Inflammatory macrophage treated with lipopolysaccharide for 1 hour (primary cell): ENCODE measurements at places on chromosomes 4 and X.

GRCh38 chrX:68695206-68695845, 47.9 kb downstream of the STARD8 start:
- DNase-seq: no peak

DNA sequence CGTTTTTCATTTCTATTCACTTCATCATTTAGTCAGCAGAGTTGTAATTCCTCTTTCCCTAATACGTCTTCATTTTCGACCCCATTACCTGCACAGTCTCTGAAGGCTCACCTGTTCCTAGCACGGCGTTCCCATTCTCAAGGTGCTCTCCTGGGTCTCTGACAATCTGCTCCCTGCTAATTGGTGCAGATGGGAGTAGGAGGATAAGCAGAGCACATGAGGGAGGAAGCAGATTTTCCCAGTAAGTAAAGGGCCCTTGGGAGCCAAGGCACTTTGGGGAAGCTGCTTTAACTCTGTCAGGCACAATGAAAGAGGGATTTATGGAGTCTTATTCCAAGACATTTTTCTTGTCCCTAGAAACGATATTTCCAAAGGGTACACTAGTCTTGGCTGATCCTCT, 466.4 kb downstream of the STIM2 start:
- DNase-seq: no peak

GRCh38 chr4:58760737-58761136, 1650.6 kb upstream of the IGFBP7 start:
- DNase-seq: no peak

- DNase-seq: peak; percentile 10
Observed at GRCh38 chr4:121951521-121952110, at the start of gene TRPC3. TRPC3 (minus strand) TSS chr4:121952060; CDS start chr4:121951680, 380 bp downstream.

- no peak for DNase-seq
Observed at GRCh38 chr4:72507860-72508419, 61.1 kb downstream of the ADAMTS3 start.

DNA sequence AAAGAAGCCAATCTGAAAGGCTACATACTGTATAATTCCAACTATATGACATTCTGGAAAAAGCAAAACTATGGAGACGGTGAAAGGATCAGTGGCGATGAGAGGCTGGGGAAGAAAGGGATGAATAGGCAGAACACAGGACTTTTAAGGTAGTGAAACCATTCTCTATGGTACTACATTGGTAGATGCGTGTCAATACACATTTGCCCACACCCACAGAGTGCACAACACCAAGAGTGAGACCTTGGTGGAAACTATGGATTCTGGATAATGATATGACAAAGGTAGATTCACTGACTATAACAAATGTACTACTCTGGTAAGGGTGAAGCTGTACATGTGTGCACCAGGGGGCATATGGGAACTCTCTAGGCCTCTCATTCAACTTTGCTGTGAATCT, 134.5 kb downstream of the FBXW7 start:
- no peak for DNase-seq

GRCh38 chrX:1108501-1109445, 103.7 kb downstream of the CRLF2 start:
- DNase-seq: no peak

DNA sequence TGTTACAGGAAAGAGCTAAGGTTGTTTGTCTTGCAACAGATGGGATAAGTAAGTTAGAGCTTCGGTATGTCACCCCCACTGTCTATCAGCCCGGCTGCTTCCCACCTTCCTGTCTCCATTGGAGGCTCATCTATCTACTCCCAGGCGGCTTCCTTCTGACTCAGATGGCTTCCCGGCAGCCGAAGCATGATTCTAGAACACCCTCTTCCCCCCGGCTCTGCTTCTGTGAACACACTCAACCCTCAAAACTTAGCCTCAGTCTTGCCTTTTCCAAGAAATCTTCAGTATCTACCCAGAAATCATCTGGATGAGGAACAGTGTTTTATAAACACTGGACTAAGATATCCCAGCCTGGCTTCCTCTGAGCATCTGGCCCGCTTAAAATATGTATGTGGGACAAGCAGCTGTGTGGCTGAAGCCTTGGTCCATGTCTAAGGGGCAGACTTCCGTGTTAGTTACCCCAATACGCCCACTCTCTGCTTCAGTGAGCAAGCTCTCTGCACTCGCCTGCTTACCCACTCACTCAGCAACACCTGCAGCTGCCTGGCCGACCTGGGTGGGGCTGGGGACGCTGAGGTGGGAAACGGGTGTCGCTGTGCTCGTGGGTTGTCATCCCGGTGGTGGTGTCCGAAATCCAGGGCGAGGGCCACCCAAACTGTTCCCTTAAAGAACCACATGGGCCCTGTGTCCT, 12.0 kb upstream of the SLC2A9 start:
- DNase-seq: no peak

DNA sequence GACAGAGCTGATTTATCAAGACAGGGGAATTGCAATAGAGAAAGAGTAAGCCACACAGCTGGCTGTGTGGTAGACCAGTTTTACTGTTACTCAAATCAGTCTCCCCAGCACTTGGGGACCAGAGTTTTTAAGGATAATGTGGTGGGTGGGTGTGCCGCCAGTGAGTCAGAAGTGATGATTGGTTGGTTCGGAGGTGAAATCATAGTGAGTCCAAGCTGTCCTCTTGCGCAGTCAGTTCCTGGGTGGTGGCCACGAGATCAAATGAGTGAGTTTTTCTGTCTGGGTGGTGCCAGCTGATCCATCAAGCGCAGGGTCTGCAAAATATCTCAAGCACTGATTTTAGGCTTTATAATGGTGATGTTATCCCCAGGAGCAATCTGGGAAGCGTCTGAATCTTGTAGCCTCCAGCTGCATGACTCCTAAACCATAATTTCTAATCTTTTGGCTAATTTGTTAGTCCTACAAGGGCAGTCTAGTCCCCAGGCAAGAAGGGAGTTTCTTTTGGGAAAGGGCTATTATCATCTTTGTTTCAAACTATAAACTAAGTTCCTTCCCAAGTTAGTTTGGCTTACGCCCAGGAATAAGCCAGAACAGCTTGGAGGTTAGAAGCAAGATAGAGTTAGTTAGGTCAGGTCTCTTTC, 44.0 kb upstream of the PPP1R2C start:
- no peak for DNase-seq

GRCh38 chr4:69800599-69800998, 40.2 kb upstream of the SULT1B1 start:
- DNase-seq: no peak

DNA sequence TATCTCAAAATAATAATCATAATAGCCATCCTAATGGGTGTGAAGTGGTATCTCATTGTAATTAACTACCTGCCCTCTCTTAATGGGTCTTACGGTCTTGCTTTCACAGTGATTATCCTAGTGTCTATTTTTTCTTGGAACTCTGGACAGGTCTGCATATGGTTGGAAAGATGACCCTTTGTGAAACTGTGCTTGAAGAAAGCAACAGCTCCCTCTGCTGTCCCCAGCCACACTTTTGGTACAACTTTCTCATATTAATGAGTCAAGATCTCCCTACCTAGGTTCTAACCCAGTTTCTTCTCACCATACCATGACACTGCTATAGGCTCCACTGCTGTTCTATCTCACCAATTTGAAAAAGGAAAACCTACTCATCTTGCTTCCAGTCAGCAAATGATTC, 2.4 kb downstream of the TFDP3 start:
- no peak for DNase-seq

GRCh38 chrX:32592786-32593185, 618.6 kb downstream of the DMD start:
- DNase-seq: no peak

DNA sequence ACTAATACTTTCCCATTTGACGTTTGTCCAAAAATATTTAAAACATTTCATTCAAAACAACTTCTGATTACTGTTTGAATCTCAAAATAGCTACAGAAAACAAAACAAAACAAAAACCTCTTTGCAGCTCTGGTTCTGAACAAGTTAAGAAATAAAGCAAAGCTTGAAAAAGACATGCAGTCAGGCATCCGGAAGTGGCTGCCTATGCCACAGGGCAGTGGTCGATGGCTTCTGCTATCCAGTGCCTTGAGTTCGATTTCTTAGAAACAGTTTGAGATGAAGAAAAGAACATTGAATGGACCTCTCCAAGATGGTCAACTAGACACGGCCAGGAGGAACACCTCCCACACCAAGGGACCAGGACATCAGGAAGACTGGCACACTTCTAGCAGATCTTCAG, 125.3 kb downstream of the SCFD2 start:
- DNase-seq: no peak

DNA sequence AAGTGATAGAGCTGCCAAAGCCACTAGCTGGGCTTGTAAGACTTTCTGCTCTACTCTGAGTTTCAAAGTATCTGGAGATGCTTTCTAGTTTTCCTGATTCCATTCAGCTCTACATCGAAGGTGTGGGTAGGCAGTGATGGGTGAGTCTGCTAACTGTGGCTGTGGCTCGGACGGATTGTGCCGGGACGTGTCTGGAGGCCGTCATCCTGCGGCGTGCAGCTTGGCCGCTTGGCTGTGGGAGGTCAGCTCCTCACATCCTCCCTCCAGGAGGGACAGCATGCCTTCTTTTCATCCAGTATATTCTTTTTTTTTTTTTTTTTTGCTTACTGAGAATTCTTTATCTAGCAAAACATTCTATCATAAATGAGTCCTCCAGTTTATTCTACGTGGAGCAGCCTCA, 77.9 kb upstream of the AADAT start:
- no peak for DNase-seq

DNA sequence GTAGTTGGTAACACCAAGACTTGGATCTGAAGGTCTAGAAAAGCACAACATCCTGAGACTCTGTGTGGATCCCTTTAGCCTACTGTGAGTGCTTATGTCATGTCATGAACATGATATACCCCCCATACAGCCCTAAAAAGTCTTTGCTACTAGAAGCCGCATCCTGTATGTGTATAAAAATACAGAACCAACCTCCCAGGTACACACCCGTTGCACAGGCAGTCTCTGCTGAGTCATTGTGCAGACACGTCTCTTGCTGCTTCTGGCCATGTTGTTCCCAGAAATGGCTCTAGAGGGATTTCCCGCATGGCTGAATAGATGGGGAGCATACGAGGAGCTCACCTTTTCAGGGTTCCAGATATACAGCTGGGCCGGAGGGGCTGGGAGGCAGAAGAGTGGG, 93.3 kb downstream of the MAMLD1 start:
- DNase-seq: no peak

GRCh38 chr4:48830706-48831531, at the start of gene OCIAD1:
OCIAD1 (plus strand) TSS chr4:48831088; CDS start chr4:48832625, 1,537 bp downstream.
- DNase-seq: peak; percentile 98

DNA sequence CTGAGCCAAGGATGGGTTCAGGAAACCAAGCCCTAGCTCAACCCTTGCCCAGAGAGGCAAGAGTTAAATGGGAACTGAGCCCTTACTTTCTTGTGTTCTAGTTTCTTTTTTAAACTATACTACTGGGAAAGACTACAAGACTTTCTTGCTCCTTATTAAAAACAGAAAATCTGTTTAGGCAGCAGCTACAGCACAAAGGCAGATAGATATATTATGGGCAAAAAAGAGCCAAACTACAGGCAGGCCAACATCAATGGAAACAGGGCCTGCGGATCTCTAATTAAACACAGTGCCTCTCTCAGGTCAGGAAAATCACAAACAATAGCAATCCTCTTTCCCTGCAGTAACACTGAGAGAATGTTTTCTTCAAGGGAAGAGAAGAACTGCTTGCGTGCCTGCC, 226.0 kb downstream of the LDB2 start:
- DNase-seq: no peak

DNA sequence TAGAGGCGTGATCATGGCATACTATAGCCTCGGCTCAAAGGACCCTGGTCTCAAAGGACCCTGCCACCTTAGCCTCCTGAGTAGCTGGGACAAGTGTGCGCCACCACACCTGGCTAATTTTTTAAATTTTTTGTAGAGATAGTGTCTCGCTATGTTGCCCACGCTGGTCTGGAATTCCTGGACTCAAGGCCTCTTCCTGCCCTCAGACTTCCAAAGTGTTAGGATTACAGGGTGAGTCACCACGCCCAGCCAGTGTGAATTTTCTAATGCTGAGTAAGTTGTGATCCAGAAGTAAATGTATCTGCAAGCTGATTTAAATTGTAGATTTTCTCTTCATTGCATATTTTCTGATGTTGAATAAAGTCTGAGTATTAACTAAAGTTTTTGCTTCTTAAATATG, 2.6 kb upstream of the ZNF674 start:
- no peak for DNase-seq

DNA sequence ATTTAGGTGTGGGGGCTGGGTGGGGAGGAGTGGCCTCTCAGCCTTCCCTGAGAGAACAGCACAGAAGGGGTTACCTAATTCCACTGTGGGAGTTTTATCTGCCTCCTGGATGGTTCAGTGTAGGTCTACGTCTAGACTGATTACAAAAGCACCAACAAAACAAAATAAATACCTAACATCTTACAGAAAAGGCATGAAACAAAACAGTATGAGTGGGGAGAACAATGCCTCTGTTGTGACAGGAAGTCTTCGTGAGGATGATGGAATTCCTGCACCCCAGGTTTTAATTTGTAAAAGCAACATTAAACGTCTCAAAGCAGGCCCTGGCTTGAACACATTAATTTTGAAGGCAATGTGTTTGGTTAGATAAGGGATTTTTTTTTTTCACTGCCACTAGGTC, 112.1 kb upstream of the GPC4 start:
- DNase-seq: no peak

- DNase-seq: no peak
Observed at GRCh38 chr4:156969911-156970310, 1.7 kb downstream of the PDGFC start.

GRCh38 chrX:132967049-132967448, 8.6 kb upstream of the HS6ST2 start:
- no peak for DNase-seq

GRCh38 chr4:101289306-101289705, 58.0 kb downstream of the PPP3CA start:
- no peak for DNase-seq

DNA sequence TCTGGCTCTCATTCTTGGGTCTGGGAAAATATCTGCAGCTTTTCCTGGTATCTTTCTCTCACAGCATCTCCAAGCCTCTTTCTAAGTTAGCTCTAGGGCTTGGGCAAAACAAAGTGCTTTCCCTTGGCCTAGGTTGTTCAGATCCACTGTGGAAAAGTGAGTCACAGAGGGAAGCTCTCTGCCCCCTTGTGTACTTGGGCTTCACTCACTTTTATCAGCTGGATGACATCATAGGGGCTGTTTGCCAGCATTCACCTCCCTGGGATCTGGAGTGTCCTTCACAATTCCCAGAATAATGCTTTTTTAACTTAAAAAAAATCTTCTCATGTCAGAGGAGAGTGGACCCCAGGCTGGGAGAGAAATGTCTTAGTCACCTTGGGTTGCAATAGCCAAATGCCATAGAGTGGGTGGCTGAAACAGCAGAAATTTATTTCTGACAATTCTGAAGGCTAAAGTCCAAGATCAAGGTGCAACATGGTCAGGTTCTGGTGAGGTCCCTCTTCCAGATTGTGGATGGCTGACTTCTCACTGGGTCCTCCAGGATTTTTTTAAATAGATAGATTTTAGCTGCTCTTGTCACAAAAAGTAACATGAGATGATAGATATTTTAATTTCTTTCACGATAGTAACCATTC, 247.8 kb downstream of the SH2D1A start:
- no peak for DNase-seq

GRCh38 chrX:38336538-38337240, 9.4 kb upstream of the RPGR start:
- DNase-seq: peak; percentile 2

- peak; percentile 27 for DNase-seq
Observed at GRCh38 chrX:55638933-55639332, 15.7 kb downstream of the FOXR2 start.
